ENCODE measurements at places on chromosomes 3 and 15.

DNA sequence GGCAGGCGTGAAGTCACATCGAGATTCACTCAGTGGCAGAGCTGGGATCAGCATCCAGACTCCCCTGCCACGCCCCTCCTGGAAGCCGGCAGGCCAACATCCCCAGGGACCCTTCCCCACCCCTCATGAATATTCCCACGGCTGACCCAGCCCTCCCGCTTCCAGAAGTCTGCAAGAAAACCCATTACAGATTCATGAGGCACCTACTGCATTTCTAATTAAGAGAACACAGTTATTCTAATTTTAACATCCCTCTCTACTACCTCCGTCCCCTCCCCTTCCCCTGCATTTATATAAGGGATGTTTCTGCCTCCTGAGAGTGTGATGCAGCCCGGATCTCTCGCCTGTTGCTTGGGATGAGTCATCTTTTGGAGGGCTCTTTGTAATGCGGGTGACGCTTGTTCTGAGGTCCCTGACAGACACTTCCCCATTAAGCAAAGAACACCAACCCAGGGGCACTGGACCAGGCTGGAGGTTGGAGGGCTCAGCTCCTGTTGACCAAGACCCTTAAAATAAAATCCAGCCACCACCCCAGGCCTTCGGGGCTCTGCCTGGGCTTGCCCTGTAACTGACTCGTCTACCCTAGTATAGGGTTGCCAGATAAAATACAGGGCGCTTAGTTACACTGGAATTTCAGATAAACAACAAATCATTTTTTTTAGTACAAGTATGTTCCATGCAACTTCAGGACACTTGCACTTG, 118.7 kb downstream of the NUP210 start:
- DNase-seq: peak; percentile 71

GRCh38 chr3:171231361-171231760, 204.8 kb upstream of the SLC2A2 start:
- no peak for DNase-seq

DNA sequence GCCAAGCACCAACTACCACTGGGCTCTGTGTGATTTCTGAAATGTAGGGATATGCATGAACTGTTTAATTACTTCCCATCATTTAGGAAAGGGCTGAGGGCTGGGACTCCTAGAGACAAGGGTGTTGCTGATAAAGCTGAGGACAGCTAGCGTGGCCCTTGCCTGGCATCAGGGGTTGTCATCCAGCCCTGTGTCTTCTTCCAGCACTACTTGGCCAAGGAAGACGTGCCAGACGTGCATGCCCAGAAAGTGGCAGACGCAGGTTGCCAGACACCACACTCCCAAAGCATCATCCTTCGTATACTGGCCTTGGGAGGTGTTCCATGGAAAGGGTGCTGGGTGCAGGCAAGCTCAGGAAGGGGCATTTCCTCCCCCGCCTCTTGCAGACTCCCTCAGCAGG, 64.8 kb downstream of the LRIG1 start:
- DNase-seq: no peak

DNA sequence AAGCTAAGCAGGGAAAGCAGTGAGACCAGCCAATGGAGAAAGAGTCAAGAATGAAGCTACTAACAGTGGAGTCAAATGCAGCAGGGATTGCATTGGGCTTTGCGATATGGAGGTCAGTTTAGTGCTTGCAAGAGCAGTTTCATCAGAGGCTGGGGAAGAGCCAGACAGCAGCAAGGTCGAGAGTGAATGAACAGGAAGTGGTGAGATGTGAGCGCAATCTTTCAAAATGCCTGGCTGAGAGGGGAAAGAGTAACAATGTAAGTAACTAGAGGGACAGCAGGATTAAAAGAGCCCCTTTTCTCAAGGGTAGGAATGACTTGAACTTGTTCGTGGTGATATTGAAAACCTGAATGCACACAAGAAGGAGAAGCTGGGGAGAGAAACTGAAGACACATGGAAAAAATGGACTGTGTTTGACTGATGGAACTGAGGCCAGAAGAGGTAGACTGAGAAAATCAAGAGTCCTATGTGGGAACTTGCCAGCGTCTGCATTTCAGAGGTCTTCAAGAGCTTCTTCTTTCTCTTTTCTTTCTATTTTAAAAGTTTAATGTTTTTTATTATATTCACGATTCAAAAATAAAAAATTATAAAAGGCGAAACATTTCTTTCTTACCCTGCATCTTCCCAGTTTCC, 30.6 kb upstream of the GPR160 start:
- peak; percentile 92 for DNase-seq

- DNase-seq: peak; percentile 27
Measured at GRCh38 chr3:126107957-126108675, 24.2 kb upstream of the SLC41A3 start.

GRCh38 chr15:99014803-99015697, 7.5 kb upstream of the PGPEP1L start:
- peak; percentile 65 for DNase-seq
